GM12864 (cell line): ENCODE measurements at places on chromosomes 7 and 10.
A peak's percentile ranks its signal among the peaks of the same experiment; 100 is the strongest.

DNA sequence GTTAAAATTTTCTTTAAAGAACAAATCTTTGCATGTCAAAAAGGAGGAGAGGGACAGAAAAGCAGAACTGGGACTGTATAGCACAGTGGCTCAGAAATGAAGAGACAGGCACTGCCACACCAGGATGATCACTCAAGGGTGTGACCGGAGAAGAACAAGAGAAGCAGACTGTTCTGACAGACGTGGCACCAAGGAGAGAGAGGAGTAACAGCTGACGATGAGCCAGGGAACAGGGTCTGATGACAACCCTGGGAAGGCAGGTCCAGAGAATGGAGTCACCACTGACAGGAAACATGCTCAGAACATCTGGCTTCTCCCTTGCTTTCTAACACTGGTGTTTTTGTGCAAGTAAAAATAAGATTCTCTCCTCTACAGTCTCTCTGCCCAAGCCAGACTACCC, 14.6 kb upstream of the VAX1 start:
- DNase-seq = no peak

GRCh38 chr10:108112218-108112617, 947.7 kb upstream of the SORCS1 start:
- no peak for DNase-seq

- DNase-seq = no peak
Measured at GRCh38 chr10:127935071-127935561, 28.2 kb downstream of the PTPRE start.

DNA sequence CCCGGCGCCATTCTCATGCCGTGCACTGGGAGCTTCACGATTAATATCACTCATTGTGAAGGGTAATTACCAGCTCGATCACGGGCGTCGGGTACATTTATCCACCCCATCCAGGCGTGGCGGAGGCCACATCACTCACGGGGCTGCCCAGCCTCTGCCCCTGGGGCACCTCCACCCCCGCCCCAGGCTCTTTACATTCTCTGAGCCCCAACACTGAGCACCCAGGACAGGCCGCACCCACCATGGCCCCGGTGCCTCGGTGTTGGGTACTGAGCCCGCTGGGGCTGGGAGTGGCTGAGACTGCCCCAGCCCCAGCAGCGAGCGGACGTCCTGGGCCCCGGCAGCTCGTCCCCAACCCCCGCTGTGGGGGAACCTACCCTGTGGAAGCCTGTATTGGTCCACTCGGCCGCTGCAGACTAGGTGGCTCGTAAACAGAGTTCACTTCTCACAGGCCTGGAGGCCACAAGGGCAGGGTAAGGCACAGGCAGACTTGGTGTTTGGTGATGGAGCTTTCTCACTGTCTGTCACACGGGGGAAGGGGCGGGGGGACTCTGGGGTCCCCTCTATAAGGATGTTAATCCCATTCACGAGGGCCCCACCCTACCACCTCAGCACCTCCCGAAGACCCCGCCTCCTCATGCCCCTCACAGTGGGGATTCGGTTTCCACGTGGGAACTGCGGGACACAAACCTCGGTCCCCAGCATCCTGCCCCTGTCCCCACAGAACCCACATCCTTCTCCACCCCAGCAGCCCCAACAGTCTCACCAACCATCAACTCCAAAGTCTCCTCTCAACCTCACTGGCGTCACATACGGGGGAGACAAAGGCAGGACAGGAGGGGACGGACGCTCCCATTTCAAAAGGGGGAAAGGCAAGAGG, 184.1 kb downstream of the ELFN1 start:
- no peak for DNase-seq

DNA sequence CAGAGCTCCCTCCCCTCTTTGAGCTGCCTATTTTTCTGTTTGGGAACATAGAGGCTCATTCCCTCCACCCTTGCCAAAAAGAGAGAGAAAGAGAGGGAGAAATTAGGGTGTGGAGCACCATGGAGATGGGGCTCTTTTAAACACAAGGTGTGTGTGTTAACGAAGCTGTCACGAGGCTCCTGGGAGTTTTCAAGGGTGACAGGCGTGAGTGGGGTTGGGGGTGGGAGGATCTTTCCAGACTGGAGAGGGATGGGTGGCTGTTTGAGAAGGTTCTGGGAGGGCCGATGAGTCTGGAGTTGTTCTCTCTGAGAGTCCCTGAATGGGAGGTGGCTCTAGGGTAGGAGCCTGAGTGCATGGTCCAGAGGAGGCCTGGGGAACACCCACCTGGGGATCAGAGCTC, 45.0 kb downstream of the PALD1 start:
- no peak for DNase-seq

DNA sequence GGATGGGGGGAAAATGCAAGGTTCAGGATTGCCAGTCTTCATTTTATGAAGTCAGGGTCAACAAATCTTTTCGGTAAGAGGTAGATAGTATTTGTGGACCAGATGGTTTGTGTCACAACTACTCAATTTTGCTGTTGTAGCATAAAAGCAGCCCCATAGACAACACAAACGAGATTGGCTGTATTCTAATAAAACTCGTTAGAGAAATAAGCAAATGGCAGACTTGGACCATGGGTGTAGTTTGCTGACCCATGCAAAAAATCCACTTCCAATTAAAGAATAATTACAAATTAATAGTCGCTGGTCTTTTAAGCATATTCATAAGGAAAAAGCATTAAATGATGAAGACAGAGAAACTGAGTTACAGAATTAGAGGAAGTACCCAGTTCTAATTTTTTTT, 247.1 kb downstream of the CRPPA start:
- no peak for DNase-seq

- DNase-seq = peak; percentile 86
Measured at GRCh38 chr7:23234569-23235296, 11.8 kb upstream of the GPNMB start.

- no peak for DNase-seq
Measured at GRCh38 chr7:13257661-13258060, 570.2 kb downstream of the ARL4A start.
